ENCODE measurements at places on chromosomes 7 and 10.

- DNase-seq: no peak
Measured at GRCh38 chr10:122281018-122281626, 10.0 kb downstream of the BTBD16 start.

DNA sequence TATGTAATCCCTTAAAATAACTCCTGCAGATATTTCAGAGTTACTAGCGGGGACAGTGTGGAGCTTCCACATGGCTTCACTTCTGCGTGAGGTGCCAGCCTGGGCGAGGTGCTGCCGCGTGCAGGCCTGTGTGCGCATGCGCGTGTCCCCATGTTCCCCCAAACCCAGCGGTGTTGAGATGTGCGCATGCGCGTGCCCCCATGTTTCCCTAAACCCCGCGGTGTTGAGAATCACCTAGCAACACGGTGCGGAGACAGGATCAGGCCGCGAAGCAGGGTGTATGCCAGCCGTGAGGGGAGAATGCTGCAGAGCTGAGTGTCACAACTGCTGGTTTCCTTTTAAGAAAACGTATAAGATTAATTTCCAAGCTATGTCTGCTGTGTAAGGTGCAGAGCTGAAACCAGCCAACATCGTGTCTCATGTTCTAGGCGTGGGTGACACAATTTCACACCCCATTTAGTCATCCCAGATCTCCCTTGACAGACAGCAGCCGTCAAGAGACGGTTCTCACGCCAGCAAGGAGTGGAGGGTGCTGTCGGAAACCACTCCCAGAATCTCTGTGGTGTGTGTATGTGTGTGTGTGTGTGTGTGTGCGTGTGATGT is 71.9 kb upstream of the ADARB2 start:
- DNase-seq: no peak

DNA sequence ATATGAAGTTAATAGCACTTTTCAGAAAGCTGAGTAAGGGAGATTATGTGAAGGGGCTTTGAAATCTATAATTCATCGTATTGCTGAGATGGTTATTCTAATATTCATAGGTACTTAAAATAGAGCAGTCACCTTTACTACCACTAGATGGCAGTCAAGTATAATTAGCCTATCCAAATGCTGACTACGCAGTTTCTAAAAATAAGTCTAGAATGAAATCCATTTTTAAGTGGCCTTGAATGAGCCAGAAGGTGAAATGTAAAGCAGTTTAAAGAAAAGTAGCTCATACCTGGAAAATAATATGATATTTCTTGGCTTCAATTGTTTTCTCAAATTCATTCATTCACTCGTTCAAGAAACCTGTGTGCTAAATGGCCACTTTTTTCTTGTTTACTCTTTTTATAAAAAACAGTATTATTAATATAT is 1277.1 kb downstream of the GATA3 start:
- peak; percentile 23 for DNase-seq

DNA sequence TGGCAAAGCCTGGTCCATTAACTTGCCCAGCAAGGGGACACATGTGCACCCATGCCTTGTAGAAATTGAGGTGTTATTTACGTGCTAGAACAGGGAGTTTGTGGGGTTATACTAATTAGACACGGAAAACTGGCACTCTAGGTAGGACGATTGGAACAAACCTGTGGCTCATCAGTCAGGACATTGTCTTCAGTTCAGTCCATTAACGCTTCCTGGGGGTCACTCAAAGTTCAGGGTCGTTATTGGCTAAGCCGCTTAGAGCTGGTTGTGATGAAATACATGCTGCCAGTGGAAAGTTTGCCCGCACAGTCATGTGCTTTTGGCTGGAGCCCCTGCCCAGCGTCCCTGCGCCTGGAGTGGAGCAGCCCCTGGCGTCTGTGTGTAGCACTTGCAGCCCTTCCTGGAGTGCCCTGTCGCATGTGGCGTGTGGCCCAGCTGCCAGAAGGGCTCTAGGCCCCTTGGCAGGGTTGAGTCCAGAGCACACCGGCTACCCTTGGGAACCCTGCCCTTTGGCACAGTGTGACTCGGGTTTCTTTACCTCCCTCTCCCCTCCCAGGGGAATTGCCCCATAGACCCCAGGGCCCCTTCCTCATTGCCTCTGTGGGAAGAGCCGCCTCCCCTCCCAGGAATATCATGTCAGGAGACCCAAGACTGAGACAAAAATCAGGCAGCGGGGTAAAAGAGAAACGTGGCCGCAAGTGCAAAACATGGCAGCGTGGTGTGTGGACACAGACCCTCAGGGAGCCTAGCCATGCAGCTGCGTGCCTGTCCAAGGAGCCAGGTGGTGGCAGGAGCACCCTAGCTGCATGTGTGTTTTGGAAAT is 9.8 kb downstream of the ZNF775 start:
- no peak for DNase-seq

DNA sequence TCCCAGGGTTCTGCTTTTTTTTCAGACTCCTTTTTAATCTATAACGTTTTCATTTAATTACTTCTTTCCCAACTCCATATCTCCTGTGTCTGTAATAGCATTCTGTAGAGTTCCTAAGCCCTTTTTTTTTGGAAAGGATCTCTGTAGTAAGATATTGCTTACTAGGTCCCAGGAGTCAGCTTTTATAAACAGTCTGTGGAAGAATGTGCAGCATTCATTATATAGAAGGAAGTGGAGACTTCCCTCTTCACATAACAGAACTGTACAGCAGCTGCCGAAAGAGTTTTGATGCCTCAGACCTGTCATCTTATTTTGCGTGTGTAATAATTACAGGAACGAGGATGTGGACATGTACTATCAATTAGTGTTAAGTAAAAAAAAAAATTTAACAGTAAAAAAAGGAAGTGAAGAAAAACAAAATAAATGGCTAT is 7.4 kb upstream of the STEAP4 start:
- no peak for DNase-seq

- no peak for DNase-seq
Measured at GRCh38 chr10:105908701-105909100, 1255.8 kb downstream of the SORCS1 start.

DNA sequence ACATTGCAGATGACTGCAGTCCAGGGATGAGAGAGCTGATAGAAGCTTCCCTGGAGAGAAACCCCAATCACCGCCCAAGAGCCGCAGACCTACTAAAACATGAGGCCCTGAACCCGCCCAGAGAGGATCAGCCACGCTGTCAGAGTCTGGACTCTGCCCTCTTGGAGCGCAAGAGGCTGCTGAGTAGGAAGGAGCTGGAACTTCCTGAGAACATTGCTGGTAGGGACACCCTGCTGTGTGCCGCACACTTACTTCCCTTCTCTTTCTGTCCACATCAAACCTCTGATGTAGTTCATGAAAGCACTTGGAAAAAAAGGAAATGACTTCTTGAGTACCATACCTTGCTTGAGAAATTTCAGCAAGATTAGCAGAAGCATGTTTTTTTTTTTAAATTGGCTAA is 25.3 kb downstream of the MAP3K8 start:
- DNase-seq: no peak

DNA sequence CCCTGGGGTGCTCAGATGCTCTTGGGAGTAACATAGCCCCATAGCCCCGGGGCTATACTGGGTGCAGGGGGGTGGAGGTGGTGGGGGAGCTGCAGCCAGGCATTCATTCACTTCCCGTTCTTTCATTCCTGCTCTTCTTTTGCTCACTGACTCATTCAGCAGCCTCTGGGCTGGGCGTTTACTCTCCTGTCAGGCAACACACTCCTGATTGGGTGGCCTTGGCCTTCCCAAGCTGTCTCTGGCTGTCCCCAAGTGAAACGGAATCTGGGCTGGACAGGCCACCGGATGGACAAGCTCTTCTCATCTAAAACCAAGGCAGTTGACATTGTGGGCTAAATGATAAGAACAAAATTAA is 34.6 kb downstream of the CHST3 start:
- peak; percentile 96 for DNase-seq

DNA sequence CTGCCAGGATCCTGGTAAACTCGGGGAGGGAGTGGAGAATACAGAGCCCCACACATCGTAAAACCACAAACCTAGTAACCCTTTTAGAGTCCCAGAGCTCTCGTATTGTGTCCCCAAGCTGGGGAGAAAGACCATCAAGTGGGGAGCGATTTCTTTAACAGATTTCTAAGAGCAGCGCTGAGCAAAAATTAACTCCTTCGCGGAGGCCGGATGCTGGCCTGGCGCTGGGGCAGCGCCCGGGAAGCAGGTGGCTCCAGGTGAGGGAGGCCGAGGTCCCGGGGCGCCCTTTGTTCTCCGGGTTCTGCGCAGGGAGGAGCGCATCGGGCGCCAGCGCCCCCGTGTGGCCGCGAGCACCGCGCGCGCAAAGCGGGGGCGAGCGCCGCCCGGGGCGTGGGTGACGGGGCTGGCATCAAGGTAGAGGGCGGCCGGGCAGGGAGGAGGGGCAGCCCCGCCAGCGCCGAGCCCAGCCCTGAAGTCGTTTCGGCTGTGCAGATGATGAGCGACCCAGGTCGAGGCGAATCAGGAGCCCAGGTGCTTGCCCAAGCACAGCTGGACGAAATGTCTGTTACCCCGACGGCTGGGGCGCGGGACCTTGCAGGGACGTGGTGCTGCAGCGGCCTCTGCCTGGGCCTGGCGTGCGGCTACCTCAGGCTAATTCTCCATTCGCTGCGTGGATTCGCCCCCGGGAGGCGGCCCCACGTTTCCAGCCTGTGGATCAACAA is 10.4 kb upstream of the FGFR2 start:
- peak; percentile 1 for DNase-seq

- DNase-seq: no peak
Measured at GRCh38 chr10:48598243-48598935, 6.5 kb downstream of the ARHGAP22 start.

DNA sequence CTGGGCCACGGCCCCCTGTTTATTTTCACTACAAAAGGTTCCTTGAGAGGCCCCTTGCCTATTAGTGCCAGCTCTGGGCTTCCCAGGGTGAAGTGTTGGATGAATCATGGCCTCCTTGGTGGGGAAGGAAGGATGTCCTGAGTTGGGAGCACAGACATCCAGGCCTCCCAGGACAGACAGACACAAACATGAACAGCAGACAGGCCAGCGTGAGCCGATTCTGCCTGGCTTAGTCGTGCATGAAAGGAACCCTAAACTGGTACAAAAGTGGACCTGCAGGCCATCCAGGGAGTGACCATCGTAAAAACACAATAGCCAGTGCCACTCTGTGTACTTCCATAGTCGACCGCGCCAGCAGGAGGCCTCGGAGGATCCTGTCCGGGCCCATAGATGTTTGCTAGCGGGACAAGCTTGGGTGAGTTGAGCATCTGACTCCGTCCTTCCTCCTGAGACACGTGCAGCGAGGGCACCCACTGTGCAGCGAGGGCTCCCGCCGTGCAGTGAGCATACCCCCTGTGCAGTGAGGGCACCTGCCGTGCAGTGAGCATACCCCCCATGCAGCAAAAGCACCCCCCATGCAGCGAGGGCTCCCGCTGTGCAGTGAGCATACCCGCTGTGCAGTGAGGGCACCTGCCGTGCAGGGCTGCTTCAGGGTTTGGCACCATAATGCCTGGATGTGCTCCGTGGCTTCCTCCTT is 51.3 kb upstream of the PRKAR1B start:
- DNase-seq: no peak

GRCh38 chr7:28957751-28958234 is 337 bp downstream of the TRIL start:
- DNase-seq: no peak

GRCh38 chr10:35074266-35074665 is 15.9 kb downstream of the CUL2 start:
- DNase-seq: peak; percentile 51

GRCh38 chr10:70457759-70458305 is 16.4 kb upstream of the NODAL start:
- no peak for DNase-seq

DNA sequence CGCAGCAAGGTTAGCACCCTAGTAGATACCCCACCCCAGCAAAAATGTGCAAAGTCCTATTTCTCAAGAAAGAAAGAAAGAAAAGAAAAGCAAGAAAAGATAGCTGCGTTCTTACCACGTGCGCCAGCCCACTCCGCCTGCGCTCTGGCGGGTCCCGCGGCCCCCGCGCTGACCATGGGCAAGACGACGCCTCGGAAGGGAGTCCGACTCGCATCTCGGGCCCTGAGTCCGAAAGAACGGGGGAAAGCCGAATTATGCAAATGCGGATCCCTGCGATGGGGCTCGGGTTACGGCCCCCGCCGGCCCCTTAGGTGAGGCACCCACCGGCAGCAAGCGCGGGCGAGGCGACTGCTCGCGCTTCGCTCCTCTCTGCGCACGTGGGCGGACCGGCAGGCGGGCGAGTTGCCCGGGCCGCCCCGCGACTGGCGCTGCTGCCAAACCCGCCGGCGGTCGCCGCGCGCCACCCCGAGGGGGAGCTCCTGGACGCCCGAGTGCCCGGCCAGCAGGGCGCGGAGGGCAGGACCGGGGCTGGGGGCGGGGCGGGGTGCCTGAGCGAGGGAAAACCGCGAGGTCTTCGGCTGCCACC is 2.4 kb upstream of the EGR2 start:
- no peak for DNase-seq

- DNase-seq: no peak
Measured at GRCh38 chr7:125599387-125599786, 669.8 kb upstream of the POT1 start.

DNA sequence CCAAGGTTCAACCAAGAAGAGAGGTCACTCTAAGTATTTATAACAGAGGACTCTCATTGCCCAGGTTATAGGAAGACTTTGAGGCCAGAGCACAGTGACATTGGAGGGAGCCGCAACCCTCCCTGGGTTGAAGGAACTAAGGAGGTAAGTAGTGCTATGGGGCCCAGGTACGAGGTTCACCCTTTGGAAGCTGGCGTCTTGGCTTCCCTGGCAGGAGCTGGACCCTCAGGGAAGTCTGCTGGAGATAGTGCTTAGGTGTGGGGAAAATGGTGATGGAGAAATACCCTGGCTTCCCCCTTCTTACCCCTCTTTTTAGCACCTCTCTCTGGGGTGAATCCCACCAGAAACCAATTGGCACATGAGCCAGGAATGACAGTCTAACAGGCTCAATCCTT is 317.9 kb upstream of the ZNF32 start:
- no peak for DNase-seq

DNA sequence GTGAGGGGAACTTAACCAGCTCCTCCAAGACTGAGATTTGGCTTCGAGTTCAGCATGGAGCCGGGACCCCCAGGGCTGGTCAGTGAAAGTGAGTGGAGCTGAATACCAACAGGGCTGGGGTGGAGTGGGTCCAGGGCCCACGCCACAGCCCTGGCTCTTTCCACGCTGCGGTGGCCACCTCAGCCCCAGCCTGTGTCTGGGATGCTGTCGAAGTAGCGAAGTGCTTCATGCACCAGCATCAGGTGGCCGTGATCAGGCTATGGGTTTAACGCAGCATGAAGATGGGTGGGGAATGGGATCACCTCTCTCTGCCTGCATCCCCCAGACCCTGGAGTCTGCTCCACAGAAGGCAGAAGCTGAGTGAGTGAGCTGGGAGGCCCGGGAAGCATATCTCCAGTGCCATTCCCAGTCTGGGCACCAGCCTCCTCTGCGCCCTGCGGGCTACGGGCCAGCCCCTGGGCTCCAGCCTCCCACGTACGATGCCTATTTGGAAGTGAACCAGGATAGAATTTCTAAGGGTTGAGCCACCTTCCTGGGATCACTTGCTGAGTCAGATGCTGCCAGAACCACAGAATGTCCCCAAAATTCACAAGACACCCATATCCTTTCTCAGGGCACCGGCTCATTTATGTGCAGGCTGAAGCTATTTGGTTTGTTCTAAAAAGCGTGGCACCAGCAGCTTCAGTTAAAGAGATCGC is 131.1 kb upstream of the CHST15 start:
- no peak for DNase-seq

GRCh38 chr10:114749510-114749909 is 72.1 kb upstream of the FHIP2A start:
- no peak for DNase-seq

GRCh38 chr7:1912593-1913465 is 242.8 kb downstream of the ELFN1 start:
- no peak for DNase-seq

- DNase-seq: no peak
Measured at GRCh38 chr10:12807096-12807755, 194.3 kb downstream of the CCDC3 start.

- peak; percentile 66 for DNase-seq
Measured at GRCh38 chr10:92839191-92840085, 8.9 kb upstream of the EXOC6 start.
